SW 1271 (cell line): ENCODE measurements at places on chromosomes 3 and 15.

GRCh38 chr3:171284308-171285075 lies 175.7 kb downstream of the TNIK start:
- DNase-seq, result no peak

DNA sequence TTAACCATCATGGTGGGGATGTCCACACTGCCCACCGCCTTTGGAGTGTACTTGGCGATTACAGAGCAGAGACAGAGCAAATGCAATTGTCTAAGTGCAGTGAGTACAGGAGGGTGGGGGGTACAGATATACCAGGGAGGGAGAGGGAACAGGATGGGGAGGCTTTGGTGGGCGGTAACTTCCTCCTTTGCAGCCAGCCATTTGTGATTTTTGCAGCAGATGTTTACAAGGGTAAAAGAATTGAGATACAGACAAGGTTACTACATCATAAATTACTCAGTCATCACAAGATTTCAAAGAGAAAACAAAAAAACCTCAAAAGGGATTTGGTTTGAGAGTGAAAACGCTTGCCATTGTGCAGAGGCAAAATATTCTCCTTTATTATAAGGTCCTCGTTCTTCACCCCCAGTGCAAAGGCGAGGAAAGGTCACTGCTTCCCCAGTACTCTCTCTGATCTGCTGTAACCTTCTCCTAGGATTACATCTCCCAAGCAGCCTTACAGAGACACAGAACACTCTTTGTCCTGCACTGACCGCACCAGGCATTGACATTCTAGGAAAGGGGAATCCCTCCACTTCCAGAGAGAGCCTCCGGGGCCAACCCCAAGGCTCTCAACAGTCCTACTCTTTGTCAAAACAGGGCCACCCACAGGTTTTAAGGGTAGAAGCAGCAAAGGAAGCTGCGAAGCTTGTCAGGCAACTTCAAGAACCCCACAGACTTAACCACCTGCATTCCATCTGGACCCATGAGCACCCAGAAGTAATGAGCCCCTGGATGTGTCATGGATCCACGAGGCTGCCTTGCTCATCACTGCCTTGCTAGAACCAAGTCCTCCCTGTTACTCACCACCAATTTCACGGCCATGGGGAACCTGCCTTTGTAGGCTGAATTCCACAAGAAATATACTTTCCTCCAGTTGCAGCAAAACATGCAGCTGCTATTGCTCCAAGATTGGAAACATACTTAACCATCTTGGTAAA lies 117.3 kb downstream of the ADAMTS17 start:
- no peak for DNase-seq

GRCh38 chr3:89395996-89396395 lies 288.6 kb downstream of the EPHA3 start:
- no peak for DNase-seq

DNA sequence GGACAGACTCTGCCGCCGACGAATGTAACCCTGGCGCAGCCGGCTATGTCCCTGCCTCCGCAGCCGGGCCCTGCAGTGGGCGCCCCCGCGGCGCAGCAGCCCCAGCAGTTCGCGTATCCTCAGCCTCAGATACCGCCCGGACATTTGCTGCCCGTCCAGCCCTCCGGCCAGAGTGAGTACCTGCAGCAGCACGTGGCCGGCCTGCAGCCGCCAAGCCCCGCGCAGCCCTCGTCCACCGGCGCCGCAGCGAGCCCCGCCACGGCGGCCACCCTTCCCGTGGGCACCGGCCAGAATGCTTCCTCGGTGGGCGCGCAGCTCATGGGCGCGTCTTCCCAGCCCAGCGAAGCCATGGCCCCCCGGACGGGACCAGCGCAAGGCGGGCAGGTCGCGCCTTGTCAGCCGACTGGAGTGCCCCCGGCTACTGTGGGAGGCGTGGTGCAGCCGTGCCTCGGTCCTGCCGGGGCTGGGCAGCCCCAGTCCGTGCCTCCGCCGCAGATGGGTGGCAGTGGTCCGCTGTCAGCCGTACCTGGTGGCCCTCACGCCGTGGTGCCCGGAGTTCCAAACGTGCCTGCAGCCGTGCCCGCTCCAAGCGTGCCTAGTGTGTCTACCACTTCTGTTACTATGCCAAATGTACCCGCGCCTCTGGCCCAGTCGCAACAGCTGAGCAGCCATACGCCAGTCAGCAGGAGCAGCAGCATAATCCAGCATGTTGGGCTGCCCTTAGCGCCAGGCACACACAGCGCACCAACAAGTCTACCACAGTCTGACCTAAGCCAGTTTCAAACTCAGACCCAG lies 2.4 kb downstream of the TSC22D2 start:
- no peak for DNase-seq
